ENCODE measurements at places on chromosomes 6 and 20.

- DNase-seq: no peak
These were observed 307.4 kb downstream of the EYA4 start for GRCh38 chr6:133548423-133549159.

DNA sequence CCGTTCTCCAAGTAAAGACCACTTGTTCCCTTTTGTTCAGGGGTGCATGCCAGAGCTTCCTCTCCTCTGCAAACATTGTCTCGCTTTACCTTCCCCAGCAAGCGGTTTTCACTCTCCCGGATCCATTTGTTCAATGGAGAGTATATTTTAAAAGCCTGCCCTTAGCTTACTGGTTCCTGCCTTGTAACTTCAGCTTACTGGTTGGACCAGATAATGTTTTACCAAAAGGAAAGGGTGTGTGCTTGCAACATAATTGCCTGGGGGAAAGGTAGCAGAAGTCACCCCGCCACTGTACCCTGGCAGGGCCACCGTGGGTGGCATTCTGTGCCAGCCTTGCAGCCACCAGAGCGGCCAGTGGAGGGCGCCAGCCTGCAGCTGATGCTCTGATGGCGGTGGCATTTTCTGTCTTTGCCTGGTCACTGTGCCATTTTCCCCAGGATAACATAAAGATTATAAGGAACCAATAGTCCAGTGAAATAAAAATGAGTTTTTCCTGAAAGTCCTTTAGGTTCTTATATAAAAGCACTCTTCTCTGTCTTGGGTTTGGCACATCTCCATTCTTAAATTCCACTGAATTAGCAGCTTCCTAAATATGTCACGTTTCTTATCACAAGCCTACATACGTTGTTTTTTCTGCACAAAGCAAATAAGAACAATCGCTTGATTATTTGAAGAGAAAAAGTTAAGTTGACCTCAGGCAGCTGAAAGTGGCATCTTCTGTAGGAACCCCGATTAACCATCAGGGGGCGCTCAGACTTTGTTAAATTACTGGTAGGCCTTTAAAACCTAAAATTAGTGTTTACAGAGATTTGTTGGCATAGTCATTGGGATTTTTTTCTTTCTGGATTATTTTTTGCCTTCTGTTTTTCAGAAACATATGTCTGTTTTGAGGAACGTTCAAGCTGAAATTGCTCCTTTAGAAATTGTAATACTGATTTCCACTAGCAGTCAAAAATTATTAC is 67.4 kb upstream of the XRN2 start:
- peak; percentile 25 for DNase-seq

DNA sequence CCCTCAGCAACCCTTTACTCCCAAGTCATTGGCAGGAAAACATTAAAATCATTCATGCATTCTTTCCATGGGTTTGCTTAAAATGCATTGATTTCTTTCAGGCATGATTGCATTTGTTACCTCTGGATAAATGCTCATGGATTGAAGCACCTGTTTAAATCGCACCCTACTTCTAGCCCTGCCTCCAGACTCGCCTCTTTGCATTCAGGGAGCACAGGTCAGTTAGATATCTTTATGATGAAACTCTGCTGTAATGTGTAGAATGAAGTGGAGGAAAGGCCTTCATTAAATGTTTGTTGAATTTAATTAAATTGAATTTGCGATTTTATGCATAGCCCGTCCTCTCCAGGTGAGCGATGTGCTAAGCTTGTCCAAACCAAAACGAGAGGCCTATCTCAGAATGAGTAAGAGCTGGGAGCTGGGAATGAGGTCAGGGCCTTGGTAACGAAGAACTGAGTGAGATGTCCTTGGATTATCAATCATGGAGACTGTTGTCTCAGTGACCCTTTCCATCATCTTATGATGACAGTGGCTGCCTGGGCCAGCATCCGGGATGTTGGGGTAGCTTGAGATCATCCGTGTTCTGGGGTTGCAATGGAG is 210.1 kb downstream of the SYNDIG1 start:
- no peak for DNase-seq

DNA sequence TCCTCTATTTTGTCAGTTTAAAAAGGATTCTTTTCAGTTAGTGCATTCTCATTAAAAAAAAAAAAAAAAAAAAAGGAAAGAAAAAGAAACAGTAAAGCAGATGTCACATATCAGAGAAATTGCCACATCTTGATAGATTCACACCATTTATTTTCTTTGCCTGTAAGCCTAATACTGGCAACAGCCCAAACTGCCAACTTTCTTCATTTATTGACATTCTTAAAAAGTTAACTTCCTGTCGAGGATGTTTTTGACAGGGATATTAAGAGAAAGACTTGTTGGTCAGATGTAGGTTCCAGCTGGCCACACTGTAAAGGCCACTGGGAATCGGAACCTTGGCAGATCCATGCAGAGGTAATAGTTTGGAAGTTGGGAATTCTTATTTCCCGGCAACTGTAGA is 332.6 kb downstream of the NRN1 start:
- DNase-seq: no peak

DNA sequence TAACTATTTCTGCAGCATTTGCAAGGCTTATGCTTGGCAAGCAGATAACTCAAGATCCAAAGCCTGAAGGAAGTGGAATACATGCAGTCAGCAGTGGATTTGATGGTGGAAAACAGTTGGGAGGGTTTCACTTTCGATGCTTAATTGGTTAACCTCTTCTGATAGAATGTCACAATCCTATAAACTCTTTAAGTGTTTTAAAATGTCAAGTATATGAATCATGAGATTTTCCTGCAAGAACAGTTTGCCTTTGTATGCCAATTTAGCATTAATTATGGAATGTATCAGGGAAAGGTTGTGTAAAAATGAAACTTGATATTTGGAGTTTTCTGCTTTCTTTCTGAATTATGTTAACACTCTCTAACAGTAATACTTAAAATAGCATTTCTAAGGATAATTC is 36.6 kb downstream of the NKX2-4 start:
- no peak for DNase-seq

GRCh38 chr6:143782481-143782880 is 60.7 kb upstream of the LTV1 start:
- DNase-seq: no peak

DNA sequence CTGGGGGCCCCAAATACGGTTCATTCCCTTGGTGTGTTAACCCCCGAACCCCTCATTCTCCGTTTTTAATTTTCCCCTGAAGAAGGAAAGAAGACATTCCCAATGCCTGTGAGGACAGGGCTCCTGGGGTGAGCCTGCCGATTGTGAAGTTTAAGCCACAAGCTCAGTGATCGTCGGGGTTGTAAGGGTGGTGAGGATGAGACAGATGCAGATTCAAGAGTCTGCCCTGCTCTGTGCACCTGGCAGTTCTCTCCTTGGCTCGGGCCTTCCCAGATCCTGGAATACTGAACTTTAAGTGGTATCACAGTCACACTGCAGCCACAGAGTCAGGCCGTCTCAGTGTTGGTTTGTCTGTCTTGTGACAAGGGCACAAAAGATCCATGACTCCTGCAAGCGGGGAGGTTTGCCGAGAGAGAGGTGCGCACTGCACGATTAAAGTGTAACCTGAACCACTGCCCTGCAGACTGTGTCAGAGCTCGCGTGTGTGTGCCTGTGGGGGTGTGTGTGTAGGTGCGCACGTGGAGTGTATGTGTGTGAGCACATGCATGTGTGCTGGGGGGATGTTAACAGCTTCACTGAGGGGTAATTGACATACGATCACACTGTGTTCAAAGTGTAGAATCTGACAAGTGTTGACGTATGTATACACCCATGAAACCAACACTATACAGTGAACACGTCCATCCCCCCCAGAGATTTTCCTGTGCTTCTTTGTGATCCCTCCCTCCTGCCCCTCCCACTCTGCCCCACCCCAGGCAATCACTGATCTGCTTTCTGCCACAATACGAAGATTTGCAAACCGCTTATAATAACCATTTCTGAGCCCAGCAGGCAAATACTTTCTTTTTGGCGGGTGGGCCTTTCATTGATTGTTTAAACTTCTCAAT is 38.9 kb downstream of the RPP40 start:
- no peak for DNase-seq

DNA sequence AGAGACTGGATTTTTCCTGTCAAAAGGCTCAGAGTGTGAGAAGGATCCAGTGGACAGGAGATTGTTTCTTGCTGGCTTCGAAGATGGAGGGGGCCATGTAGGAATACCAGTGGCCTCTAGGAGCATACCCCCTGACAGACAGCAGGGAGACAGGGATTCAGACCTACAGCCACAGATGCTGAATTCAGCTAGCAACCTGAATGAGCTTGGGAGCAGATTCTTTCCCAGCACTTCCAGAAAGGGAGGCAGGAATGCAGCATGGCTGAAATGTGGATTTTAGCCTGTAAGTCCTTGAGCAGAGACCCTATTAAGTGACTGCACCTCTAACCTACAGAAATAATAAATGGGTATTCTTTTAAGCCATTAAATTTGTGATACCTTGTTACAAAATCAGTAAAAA is 44.6 kb downstream of the STXBP5 start:
- DNase-seq: no peak

GRCh38 chr6:157984128-157984527 is 2.5 kb downstream of the SYNJ2 start:
- no peak for DNase-seq

DNA sequence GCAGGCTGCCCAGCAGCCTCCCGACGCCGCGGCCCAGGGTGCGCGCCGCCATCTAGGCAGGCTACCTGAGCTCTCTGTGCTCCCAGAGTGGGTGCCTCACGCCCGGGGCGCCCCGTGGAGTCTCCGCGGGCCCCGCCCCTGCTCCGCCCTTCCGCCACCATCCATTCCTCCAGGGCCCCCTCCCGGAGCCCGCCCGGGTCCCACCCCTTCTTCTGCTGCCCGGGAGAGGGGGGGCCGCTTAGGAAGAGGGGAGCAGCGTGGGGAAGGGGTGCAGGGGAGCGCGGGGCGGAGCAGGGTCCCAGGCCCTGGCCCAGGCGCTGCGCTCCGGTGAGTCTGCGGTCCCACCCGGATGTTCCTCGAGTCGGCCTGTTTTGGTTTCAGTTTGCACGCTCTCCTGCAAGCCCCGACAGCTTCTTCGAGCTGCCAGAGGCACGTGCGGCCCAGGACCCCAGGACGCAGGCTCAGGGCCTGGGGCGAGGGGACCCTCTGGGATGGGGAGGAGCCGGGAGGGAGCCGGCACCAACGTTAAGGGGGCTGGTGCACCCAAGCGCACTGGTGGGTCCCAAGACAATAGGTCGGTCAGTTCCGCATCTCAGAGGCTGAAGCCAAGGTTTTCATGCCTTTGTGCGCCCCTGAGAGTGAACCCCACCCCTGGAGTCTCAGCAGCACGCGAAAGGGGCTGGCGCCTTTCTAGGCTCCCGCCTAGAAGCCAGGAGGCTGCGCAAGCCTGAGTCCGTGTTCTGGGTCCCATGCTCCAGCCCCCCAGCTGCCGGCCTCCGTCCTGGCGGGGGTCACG is at the start of gene ACSS1:
Gene ACSS1 (minus strand): TSS at position 89 of the 796 bp plus-strand sequence. CDS start 37 bp downstream, at position 52.
- no peak for DNase-seq

DNA sequence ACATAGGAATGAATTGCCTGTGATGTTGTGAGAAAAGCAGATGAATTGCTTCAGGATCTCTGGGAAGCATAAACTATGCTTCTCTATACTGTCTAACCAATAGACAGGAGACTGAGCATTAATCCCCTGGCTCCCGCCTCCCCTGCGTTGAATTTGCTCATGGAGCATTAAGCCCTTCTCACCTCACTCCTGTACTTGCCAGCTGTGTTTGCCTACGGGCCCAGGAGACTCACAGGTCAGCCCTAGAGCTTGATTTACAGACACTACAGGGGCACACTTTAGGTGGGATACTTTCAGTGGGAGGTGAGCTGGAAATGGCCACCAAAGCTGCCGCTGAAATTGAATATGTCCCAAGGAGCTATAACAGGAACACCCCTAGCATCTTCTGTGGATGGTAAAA is 418.7 kb downstream of the CBLN4 start:
- DNase-seq: peak; percentile 38

GRCh38 chr6:158627940-158628211 is 16.7 kb downstream of the DYNLT1 start:
- no peak for DNase-seq

GRCh38 chr6:7137335-7138045 is 29.7 kb downstream of the RREB1 start:
- DNase-seq: no peak

DNA sequence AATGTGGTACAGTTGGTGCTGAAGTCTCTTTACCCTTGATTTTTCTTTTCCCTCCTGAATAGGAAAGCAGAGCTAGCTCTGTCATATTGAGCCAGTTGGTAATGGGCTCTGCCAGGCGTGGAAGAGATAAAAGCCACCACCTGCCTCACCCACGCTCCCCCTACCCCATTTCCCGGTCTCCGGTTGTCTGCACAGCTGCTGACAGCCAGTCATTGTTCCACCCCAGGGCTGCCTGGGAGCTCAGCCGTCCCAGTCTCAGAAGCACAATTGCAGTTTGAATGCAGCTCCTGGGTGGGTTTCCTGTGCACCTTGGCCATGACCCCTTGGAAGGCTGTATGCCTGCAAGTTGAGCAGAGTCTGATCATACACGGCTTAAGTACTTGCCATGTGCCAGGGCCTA is 675.2 kb upstream of the FLRT3 start:
- no peak for DNase-seq

DNA sequence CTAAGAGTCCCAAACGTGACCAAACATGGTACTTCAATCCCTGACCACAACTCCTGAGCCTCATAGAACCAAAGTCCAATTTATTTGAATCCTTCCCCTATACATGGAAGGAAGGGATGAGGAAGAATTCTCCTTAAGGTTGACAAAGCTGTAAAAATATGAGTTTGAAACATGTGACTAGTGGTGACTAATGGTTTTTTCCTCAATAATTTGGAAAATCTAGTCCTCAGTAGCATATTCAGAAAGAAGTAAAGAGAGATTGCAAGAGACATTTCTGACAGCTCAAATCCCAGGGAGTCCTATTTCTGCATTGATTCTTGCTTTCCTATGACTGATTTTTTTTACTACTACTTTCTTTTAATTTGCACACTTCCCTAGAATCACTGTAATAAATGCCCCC is 443.7 kb downstream of the FRK start:
- DNase-seq: no peak

GRCh38 chr6:76818451-76818850 is 644.8 kb downstream of the HTR1B start:
- no peak for DNase-seq

- DNase-seq: no peak
These were observed 33.3 kb upstream of the NRN1 start for GRCh38 chr6:6039946-6040509.

DNA sequence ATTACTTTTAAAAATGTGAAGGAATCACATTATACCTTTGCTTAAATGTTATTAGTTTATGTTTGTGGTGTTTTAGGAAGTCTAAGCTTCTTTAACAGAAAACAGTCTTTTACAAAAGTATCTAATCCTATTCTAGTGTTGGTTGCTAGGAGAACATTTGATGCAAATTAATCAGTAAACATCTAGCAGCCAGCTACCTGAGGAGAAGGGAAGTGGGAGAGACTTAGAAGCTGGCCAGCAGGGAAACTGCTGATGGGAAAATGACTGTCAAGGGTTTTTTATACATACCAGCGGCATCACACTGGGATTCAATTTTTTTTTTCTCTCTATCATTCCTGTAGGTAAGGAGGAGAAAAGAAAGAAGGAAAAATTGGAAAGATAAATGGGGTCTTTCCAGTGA is 686.0 kb upstream of the MMS22L start:
- DNase-seq: no peak
